ENCODE measurements at places on chromosomes 1 and 21. TPM values are rescaled to one million over a fixed set of nuclear protein-coding genes. Genes with fewer than 3 reads are reported as not detected.

DNA sequence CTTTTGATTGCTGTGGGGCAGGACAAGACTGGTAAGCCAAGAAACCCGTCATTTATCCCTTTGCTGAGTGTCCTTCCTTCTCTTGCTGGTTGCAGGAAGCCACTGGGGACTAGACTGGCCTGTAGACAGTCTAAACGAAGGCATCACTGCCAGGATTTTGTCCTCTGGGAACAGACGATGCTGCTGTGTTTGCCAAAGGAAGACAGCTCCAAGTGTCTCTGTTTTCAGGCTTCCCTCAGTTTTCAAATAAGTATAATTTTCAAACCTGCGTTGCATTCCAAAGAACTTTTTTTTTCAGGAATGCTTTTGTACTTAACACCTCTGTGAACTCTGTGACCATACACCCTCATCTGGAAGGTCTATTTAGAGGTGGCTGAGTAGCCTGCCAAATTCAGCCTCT lies 269.4 kb downstream of the HLX start:
- no peak for DNase-seq

DNA sequence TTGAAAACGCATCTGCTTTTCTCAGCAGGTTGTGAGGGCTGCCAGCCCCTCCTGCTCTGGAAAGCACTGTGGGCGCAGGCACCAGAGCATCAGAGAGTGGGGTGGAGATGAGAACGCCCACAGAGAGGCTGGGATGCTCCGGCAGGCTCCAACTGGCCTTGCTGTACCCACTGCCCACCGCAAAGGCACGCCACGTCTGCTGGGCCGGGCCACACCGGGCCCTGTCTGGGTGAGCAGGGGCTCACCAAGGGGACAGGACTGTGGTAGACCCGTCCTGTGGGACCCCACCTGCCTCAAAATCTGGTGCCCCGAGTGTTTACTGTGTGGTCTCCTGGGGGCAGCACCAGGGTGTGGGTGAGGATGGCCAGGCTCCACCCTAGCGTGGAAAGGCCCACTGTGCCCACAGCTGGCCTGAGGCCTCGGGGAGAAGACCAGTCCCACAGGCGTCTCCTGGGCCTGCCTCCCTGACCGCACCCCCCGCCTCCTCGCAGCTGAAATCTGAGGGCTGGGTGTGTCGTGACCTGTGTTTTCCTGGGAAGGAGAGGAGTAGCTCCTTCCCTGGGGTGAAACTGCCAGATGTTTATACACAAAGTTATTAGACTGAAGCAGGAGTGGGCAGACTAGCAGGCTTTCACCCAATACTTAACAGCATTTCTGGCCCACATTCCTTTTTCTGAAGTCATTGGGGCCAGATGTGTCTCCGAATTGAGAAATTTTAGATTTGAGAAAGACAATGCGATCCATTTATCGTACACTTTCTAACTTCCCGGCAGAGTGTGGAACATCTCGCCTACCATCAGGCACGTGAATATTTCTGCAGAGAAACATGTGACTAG lies 53.8 kb downstream of the STUM start:
- no peak for DNase-seq

- no peak for DNase-seq
These were observed 648.9 kb upstream of the CXADR start for GRCh38 chr21:16863908-16864307.

DNA sequence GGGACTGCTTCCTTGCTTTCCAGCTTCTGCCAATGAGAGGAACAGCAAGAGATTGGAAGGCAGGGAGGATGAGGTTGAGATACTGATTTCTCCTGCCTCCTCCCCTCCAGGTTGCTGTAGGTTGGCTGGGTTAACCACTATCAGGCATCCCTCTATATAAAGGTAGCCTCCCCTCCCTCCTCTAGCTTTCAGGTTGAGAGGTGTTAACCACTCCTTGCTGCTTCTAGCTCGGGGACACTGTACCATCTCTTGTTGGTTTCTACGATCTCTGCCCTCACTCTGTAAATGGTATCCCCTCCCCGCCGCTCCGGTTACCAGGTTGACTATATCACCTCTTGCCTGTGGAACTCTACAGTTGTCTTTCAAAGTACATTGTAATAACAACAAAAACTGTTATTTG lies 16.7 kb downstream of the LPAR3 start:
- no peak for DNase-seq

DNA sequence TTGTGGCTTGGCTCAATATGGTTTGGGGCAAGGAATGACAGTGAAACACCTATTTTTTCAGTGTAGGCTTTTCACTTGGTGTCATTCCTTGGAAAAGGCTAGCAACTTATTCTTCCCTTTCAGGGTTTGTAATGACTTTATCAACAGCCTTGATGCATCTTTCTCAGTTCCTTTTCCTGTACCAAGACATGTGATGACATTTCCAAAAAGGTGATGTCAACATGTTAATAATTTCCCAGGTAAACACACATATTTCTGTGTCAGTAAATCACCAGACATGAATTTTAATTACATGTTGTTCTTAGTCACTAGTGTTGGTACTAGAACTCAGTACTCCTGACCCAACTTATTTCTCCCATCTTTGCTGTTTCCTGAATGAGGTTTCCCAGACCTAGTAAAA lies 37.8 kb upstream of the RRP15 start:
- DNase-seq = no peak

DNA sequence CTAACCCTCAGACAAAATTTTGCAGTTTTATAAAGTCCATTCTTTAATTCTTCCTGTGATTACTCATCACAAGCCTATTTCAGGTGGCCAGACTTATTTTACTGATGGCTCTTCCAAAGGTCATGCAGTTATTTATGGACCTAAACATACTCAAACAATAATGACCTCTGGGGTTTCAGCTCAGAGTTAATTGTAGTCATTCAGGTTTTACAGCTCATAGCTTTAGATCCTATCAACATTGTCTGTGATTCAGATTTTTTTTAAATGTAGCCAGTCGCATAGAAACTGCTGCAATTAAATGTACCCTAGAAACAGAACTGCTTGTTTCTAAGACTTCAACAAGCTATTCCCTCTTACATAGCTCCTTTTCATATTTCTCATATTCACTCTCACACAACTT lies 270.8 kb downstream of the COL11A1 start:
- no peak for DNase-seq

DNA sequence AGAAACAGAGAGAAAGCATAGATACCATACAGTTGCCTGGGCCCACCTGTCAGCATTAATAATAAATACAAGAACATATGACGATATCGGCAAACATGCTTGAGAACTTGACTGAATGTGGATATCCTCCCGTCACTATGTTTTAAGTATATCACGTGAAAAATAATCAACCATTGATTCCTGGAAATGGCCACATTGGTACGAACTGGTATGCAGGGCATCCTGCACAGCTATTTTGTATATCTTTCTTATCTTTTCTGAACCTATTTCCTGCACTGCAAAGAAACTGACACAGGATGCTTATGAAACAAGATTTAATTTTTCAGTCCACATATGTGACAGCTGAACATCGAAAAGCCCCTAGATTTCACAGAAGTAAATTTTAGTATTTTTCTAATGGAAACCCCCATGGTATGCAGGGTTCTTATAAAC lies 22.8 kb upstream of the RGS1 start:
- no peak for DNase-seq

GRCh38 chr1:48760857-48761256 lies 15.8 kb downstream of the BEND5 start:
- DNase-seq = no peak

GRCh38 chr1:209643285-209644020 lies 8.8 kb downstream of the LAMB3 start:
- no peak for DNase-seq

Gene XPR1
- 20.3 TPM for total RNA-seq

Gene RPS8
- total RNA-seq = 2,862 TPM

Gene STPG1
- total RNA-seq = 17.8 TPM

Gene MAN1A2
- 27.6 TPM for total RNA-seq

Data from activated T-cell treated with anti-CD3 and anti-CD28 coated beads, Interleukin-2, amount 50 U/mL, for 72 hours (primary cell).